Naive thymus-derived CD4-positive, alpha-beta T cell (primary cell): ENCODE measurements at places on chromosomes 16 and 17. TPM values are rescaled to one million over a fixed set of nuclear protein-coding genes. Genes with fewer than 3 reads are reported as not detected.
A peak's percentile ranks its signal among the peaks of the same experiment; 100 is the strongest.

Gene SRCIN1
- total RNA-seq: 0.20 and 0.27 TPM in 2 replicates

Gene CPHXL2
- total RNA-seq: not detected

Gene GAST
- total RNA-seq: not detected

Gene ACBD4
- total RNA-seq: 59.5 TPM

Gene TRAPPC1
- 103 TPM for total RNA-seq

Gene PPP1R1B
- total RNA-seq: not detected

Gene CD7
- total RNA-seq: 272 TPM

Gene C16orf87
- 13.8 TPM for total RNA-seq

DNA sequence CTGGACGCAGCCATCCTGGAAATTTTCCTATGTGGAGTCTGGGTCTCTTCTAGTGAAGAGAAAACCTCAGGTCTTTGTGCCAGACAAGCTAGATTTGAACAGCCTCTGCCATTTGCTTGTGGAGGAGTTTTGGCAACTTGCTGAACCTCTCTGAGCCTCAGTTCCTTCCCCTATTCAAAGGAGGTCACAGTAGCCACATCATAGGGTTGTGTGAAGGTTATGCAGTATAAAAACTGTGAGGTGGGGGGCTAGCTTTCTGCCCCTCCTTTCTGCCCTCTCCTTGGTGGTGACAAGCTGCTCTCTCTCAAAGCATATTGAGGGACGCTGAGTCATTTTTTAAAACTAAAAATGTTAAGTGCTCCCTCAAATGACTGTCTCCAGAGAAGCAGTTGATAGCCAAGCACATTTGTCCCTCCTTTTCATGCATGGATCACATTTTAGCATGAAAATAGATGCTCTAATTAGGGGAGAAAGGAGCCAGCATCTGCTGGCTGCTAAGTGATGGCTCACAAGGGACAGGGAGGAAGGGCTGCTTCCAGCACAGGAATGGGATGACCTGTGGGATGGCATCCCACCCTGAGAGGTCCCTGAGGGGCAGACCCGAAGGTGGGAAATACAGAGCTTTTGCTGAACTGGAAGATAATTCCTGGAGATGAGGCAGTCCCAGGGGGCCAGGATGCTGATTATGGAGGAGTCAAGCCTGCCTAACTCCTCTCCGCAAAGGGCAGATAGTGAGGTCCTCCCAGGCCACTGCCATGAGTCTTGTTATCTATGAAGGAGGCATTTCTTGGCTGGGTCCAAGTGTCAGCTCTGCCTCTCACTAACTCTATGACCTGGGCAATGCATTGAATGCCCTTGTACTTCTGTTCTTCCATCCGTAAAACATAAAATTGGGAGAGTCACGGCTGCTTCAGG is 218.8 kb downstream of the RAB11FIP4 start:
- DNase-seq: no peak

- DNase-seq: no peak
Measured at GRCh38 chr17:37702598-37702997, 42.3 kb downstream of the HNF1B start.

DNA sequence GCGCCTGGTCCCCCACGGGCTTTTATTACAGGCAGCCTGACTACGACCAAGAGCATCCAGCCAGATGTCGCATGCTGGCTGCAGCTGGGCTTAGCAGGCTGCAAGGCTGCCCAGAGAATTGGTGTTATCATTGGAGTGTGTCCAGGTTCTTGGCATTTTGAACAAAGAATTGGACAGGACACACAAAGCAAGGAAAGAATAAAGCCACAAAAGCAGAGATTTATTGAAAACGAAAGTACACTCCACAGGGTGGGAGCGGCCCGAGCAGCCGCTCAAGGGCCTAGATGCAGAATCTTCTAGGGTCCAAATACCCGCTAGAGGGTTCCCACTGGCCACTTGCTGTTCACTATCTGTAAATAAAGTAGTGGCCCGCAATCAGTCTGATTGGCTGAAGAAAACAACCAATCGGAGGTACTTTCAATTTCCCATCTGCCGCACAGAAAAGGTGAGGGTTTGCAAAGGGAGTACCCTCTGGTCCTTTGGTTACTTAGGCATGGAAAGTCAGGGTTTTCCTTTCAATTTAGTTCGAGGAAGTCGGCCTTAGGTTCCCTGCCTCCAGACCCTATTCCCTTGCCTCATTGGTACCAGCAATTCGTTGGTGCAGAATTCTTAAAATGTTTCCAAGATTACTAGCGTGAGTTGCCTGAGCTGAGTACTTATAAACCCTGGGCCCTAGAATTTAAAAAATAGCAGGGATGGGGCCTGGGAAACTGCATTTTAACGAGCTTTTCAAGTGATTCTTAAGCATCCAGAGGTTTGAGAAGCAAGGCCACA is 38.5 kb upstream of the CNEP1R1 start:
- DNase-seq: no peak

GRCh38 chr17:78831688-78832540 is 8.7 kb downstream of the USP36 start:
- DNase-seq: no peak

DNA sequence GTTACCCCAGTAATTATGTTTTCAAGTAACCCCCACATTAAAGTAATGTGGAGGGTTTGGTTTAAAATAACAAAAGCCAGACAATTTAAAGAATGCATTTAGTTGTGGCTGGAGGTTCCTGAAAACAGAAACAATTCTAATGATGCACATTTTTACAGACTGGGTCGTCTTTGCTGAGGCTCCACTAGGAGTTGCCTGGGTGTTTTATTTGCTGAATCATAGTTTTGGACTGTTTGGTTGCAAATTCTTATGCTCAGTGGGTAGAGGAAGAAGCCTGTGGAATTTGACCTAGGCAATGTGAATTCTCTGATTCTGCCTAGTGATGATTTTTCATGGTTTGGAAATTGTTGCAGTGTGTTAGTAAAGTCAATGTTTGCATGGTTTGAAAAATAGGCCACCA is 16.3 kb downstream of the SHISA9 start:
- DNase-seq: no peak

- DNase-seq: peak; percentile 52
Measured at GRCh38 chr17:76246080-76247066, 6.1 kb upstream of the RNF157 start.

DNA sequence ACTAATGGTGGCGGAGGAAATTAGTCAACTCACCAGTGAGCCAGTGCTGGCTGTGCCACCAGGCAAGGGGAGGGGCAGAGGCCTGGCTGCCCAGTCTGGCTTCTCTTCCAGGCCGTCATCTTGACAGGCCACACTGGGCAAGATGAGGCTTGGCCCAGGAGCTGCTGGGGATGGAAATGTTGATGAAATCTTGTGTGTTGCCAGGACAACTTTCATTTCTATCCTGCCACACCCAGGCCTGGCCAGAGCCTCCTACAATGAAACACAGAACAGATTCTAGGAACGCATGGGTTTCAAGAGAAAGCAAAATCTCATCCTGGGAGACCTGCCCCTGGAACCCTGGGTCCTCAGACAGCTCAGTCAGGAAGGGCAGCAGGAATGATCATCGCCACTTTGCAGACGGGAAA is 9.3 kb downstream of the HEXIM2 start:
- DNase-seq: no peak

DNA sequence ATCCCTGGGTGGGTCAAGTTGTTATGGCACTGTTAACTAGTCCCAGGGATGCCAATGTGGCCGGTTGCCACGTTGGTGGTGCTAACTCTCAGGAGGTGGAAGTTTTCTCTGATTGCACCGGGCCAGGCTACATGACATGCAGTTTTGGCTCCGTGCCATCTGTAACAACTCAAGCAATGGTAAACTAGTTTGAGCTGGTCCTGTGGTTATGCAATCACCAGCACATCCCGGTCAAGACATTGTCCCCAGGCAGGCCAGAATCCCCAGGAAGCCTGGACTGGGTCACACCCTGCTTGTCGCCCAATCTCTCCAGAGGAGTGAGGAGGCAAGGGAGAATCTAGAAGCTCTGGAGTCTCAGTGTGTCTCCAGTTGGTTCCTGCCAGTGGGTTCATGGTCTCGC is 10.1 kb upstream of the CCL17 start:
- no peak for DNase-seq

GRCh38 chr17:40072040-40072734 is 9.4 kb downstream of the THRA start:
- no peak for DNase-seq

- DNase-seq: no peak
Measured at GRCh38 chr16:51243936-51244436, 92.9 kb upstream of the SALL1 start.

DNA sequence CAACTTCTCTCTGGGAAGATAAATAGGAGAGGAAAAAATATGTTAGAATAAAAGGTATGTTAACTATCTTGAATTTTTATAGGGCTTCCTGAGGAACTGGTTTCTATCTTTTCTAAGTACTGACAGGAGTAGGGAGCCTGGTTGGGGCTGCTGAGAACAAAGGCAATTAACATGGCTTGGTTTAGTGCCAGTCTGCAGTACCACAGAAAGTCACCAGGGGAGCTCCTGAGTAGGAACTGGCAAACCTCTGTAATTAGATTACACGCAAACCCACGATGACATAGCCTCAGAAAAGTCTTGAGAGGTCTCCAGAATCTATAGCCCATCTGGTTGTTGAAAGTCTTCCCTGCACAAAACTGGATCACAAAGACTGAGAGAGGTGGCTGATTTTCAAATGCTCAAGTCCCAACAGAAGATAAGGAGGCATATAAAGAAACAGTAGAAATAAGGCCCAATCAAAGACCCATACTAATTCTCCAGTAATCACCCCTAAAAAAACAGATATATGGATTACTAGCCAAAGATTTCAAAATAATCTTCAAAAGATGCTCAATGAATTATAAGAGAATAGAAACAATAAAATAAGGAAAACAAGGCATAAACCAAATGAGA is 11.7 kb upstream of the CNTNAP4 start:
- DNase-seq: no peak

DNA sequence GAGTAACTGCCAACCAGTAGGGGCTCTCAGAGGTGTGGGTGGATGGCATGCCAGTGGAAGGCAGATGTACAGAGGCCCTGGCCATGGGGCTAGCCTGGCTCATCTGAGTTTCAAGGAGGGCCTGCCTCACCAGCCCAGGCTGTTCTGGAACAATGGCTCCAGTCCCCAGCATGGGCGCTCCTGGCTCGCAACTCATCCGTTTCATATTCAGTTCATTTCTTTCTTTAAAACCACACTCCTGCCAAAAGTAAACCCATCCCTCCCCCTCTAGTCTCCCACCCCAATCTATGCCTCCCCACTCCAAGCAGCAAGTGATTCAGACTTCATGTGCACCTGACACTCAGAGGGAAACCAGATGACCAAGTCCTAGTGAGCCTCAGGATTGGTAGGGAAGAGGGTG is 2.4 kb downstream of the CCL13 start:
- DNase-seq: no peak

DNA sequence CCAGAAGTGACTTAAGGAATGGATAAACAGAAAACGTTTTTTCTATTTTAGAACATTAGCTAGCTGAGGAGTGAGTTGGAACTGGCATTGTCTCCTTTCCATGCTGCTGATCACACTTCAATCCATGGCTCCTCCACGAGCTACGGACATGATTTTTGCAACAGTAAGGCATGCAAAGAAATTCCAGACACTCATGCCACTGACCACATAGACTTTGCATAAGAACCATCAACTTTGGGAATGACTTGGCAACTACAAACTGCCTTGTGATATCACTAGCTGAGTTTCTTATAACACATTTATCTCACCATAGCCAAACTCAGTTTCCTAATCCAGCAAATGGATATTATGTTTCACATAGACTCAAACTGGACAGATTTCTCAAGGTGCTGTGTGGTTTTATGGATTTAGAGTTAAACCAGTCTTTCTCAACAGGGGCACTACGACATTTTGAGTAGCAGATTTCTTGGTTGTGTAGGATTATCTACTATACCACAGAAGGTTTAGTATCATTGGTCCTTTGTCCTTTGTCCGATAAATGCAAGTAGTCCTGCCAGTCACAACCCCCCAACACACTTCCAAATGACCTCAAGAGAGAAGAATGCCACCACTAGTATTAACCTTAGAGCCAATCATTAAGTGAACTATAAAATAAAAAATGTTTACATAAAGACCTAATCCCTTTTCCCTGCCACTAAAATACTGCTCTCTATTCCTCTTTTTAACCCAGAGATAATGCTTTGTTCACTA is 48.3 kb upstream of the C17orf78 start:
- no peak for DNase-seq

GRCh38 chr16:77960766-77961165 is 61.6 kb upstream of the CLEC3A start:
- no peak for DNase-seq

GRCh38 chr17:50765454-50766221 is 1.7 kb downstream of the ANKRD40CL start:
- no peak for DNase-seq

- DNase-seq: no peak
Measured at GRCh38 chr16:55016515-55016914, 85.8 kb downstream of the IRX5 start.

- DNase-seq: no peak
Measured at GRCh38 chr17:65101371-65101770, 35.8 kb upstream of the RGS9 start.
